Kidney epithelial cell (primary cell): ENCODE measurements at places on chromosomes 6 and 20.

DNA sequence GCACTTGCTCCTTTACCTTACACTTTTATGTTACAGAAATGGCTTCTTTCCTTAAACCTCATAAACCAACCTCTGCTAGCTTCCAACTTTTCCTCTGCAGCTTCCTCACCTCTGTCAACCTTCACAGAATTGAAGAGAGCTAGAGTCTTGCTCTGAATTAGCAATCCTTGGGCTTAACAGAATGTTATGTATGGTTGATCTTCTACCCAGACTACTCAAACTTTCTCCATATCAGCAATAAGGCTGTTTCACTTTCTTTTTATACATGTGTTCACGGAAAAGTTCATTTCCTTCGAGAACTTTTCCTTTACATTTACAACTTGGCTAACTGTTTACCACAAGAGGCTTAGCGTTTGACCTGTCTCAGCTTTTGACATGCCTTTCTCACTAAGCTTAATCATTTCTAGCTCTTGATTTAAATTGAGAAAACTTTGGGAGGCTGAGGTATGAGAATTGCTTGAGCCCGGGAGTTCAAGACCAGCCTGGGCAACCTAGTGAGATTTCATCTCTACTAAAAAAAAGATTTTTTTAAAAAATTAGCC is 207.3 kb downstream of the BMP7 start:
- DNase-seq, result no peak

DNA sequence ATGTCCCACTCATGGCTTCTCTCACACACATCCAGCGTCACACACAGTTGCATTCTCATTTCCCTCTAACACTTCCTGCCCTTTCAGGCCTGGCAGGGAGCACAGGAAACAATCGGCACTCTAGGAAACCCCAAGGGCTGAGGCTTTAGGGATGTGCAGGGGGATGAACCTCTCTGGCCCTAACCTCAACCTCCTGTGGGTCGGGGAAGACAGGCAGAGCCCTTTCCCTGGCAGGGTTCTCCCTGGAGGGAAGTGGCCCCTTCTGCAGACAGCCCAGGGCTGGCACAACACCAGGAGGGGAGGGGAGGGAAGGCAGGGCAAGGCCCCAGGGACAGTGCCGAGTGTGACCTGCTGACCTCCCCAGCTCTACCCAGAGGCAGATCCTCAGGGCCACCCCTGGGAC is 2.7 kb downstream of the TEAD3 start:
- no peak for DNase-seq

DNA sequence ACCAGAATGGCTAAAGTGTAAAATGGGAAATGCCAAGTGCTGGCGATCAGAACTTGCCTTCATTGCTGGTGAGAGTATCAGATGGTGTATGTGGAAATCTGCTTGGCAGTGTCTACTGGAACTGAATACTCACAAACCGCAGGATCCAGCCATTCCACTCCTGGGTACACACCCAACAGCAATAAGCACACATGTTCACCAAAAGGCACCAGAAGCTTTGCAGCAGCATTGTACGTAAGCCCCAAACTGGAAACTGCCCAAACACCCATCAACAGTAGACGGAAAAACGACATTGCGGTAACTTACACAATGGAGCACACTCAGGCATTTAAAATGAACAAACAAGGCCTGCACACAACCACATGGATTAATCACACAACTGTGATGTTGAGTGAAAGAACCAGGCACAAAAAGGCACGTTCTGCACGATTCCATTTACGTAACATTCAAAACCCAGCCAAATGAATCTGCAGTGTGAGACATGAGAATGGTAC is 37.3 kb upstream of the BPIFA2 start:
- DNase-seq, result no peak

GRCh38 chr20:63011798-63012197 is 5.0 kb upstream of the BHLHE23 start:
- DNase-seq, result peak; percentile 26

DNA sequence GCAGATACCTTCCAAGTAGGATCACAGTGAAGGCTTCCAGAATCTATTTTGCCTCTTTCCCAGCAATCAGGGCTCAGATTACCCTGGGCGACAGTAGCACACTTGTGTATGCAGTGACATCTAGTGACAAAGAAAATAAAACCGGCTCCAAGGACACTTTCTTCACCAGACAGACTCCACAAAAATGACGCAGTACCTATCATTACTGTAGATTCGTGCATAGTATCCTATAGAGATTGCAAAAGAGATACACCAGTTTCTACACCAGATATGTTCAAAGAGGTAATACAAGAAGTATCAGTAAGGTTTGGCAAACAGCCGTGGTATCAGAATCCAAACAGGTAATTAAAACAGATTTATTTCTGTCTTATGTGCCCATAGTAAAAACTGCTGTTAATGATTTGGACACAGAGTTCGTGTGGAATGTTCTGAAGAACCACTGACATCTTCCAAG is 600.4 kb upstream of the JAG1 start:
- DNase-seq, result no peak

- DNase-seq, result peak; percentile 99
Observed at GRCh38 chr20:31698803-31699718, 23.6 kb downstream of the BCL2L1 start.

DNA sequence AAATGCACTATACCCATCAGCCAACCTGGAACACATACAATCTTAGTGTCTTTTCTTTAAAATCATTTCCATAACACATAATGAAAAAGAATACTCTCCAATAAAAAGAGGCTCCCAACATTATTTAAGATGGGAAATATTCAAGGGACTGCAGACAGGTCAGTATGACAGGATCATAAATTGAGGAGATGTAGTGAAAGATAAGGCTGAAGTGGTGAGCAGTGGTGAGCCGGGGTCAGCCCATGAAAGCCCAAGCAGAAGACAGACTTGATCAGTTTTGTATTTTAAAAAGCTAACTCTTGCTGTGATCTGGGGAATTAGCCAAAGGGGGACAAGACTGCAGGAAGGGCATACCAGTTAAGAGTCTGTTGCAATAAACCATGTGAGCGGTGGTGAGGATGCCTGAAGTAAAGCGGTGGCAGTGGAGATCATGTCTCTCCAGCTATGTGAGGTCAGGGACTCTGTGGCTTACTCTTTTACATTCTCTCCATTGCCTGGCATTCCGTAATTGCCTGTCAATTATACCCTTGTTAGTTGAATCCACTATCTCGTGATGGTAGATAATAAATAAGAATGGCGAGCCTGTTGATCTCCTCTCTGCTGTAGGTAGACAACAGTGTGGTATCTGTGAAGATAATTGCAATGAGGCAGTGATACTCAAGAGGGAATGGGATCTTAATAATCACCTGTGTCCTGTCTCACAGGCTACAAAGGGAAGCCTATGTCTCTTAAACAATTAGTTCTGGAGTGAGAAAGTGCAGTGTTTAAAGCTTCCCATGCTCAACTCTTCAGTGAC is 97.4 kb downstream of the FILIP1 start:
- DNase-seq, result no peak

GRCh38 chr6:16783952-16784565 is 22.8 kb upstream of the ATXN1 start:
- DNase-seq, result no peak

DNA sequence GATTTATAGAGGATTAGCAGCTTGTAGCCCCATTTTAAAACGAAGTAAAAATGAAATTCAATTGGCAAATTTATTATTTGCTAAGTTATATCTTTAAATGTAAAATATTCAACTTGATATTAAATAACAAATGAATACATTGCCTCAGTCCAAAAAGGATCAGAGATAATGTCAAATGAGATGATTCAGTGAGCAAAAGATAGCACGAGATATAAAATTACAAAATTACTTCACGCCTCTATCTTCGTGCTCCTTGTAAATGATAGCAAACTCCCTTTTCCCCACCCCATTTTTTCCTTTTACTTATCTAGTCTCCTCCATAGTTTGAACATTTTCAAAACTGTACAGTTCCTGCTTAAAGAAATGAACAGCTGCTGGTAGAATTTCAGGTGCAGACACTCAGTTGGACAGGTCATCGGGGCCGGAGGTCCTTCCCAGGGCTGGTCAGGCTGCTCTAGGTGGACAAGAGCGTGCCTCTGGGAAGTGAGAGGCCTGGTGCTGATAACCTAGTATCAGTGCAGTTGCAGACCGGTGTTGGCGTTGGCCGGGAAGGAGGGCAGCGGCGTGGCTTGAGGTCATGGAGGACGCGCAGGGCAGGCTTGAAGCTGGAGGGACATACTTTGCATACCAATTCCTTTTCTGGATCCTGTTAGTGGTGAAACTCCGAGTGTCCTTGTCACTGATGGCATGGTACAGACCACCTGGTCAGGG is 83.9 kb downstream of the CDC5L start:
- DNase-seq, result no peak

- DNase-seq, result no peak
Observed at GRCh38 chr20:3313683-3314065, 74.7 kb upstream of the SLC4A11 start.

DNA sequence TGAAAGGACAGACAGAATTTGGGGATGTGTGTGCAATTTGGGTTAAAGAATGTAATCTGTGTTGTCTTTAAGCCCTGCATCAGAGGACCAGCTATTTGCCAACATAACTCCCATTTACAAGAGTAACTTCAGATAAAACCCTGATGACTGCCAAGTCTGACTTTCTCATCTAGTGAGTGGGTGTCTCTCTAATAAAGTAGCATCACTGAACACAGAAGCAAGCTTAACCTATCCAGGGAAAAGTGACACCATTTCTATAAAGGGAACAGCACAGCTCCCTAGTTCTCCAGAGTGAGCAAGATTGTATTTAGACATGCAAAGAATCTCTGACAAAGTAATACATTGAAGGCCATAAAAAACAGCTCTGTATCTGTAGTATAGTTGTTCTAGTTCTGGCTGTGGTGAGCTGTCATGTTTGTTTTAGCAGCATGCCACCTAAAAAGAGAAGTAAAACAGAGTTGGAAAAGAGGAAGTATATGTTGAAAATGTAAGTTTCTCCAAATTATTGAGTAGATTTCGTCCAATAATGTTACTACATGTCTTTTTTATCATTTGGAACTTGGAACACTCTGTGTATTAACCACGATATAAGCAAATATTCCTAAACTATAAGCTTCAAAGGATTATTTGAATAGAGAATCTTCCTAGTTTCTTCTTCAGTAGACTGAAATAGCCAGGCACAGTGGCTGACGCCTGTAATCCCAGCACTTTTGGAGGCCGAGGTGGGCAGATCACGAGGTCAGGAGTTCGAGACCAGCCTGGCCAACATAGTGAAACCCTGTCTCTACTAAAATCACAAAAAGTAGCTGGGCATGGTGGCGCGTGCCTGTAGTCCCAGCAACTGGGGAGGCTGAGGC is 8.8 kb upstream of the PIM1 start:
- no peak for DNase-seq

DNA sequence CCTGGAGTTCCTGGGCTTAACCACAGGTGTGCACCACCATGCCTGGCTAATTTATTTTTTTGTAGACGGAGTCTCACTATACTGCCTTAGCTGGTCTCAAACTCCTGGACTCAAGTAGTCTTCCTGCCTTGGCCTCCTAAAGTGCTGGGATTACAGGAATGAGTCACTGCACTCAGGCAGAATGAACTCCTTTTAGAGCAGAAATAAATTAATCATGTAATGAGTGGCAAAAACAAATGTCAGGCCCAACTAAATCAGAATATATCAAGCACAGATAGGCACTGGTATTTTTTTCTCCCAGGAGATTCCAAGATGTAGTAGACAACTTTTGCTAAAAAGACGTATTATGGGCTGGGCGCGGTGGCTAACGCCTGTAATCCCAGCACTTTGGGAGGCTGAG is 2.6 kb downstream of the RPS10 start:
- DNase-seq, result no peak

GRCh38 chr6:15596186-15596896 is 66.5 kb downstream of the DTNBP1 start:
- DNase-seq, result no peak

GRCh38 chr6:152532556-152533422 is 104.4 kb downstream of the SYNE1 start:
- DNase-seq, result no peak

DNA sequence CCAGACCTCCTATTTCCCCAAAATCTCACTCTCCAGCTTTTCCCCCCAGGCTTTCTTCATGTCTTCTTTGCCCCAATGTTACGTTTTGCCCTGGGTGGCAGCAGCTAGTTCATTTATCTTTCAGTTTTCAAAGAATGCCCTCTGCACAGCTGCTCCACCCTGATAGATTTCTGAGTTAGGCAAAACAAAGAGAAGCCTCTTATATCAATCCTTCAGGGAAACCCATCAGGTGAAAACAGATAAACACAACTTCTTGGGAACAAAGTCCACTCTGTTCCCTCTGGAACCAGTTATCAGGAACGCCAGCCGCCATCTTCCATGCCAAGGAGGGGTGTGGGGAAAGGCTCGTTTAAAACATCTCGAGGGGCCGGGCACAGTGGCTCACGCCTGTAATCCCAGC is 34.0 kb downstream of the ZBTB9 start:
- no peak for DNase-seq

- peak; percentile 81 for DNase-seq
Observed at GRCh38 chr6:71420693-71421328, 132.2 kb downstream of the OGFRL1 start.

DNA sequence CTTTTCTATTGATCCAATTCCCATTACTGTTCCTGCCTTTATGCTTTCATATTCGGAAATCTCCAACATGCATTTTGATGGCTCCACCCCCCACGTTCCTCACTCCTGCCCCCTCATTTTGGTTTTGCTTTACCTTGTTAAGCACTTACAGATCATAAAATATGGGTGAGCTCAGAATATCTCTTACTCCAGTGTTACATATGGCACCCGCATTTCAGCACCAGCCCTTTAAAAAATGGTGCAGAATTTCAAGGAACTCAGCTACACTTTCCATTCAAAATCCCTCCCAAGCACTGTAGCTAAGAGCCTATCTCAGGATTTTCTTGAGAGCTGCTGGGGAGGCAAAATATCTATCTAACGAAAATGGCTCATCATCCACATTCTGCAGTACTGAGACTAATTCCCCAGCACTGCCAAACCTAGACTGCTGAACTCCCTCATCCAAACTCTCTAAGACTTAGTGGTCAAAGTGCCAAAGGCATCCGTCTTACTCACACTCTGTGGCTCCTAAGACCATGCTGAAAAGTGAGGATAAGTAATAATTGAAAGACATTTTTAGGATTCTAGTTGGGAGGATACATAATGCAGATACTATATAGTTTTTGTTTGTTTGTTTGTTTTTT is 7.8 kb downstream of the SGK1 start:
- DNase-seq, result no peak
